ENCODE measurements at places on chromosomes 3 and 15.
A peak's percentile ranks its signal among the peaks of the same experiment; 100 is the strongest.

- no peak for DNase-seq
Observed at GRCh38 chr3:36215241-36215640, 165.1 kb upstream of the STAC start.

DNA sequence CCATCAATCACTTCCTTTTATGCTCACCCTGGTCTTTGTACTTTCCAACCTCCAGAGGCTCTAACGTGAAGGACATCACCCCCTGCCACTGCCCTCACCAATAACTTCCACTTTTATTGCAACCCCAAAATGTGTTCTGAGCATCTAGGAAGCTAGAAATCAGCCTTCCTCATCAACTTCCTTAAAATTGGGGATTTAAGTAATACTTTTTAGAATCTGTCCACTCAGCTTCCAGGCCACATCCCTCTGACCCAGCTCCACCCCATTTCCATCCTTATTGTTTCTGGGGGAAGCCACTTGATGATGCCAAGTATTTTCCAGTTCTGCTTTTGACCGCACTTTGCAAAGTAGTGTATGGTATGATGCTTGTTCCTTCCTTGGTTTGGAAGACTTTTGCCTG lies 73.5 kb upstream of the XCR1 start:
- DNase-seq, result peak; percentile 69

DNA sequence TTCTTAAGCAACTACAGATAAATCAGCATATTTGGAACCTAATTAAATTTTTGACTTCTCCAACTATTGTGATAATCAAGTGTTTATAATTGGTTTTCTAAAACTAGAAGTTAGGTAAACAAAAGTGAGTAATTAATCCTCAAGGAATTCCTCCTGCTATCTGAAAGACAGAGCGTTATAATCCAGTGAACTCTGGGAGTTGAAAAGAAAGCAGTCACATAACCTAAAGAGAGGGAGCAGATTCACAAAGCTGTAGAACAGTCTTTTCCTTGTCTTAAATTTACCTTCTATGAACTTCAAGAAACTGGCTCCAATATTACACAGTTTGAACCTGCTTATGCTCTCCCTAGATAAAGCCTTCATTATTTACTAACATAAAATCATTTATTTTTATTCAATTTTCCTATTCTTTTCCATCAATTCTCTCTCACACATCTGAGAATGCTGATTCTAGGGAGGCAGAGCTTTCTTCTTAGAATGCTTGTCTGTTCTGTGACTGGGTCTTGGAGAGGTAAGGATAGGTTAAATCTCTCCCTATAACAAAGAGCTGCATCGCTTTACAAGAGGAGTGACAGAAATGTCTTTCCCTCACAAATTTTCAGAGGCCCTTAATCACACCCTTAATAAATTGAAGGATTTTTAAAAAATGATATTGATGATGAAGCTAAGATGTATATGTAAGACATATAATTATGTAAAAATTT lies 132.8 kb downstream of the TUSC7 start:
- no peak for DNase-seq

- no peak for DNase-seq
Observed at GRCh38 chr15:100531823-100532327, 3.1 kb upstream of the CERS3 start.

DNA sequence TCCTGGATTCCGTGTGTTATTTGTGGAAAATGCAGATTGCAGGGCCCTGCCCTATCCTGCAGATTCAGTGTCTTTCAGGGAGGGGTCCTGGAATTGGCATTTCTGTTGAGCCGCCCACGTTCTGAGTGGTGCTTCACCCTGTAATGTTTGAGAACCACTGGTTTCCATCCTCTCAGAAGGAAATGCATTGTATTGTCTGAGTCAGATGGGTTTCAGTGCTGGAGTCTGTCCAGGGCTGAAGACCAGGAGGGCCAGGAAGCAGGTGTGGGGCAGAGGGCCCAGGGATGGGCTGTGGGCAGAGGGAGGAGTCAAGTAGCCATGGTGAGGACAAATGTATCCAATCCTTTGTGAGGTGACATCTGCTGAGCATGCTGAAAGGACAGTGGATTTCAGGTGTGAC lies 123.8 kb downstream of the SV2B start:
- DNase-seq, result no peak

DNA sequence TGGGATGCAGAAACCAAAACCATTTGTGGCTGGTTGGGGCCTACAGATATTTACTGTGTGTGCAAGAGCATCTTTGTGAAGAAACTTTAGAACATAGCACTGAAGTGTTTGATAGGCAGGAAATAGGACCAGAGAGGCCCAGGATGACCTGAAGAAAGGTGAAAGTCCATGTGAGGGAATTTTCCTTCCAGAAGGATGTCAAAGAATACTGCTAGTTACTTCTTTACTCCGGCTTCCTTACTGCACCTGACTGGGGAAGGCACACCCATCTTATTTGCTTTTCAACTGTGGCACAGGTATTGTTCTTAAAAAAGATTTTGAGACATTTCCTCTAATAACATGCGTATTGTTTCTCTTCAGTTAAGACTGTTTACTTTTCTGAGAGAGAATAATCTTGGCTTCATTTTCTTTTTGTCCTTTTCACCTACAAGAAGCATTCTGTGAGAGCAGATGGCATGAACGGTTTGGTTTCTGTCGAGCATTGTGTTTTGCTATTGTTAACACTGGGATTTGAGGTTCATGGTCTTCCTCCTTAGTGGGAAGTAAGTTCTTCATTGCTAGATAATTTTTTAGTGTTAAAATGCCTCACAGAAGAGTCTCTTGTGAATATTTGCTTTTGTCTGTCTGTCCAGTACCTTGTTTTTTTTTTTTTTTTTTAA lies 71.5 kb downstream of the SLCO3A1 start:
- DNase-seq, result no peak

DNA sequence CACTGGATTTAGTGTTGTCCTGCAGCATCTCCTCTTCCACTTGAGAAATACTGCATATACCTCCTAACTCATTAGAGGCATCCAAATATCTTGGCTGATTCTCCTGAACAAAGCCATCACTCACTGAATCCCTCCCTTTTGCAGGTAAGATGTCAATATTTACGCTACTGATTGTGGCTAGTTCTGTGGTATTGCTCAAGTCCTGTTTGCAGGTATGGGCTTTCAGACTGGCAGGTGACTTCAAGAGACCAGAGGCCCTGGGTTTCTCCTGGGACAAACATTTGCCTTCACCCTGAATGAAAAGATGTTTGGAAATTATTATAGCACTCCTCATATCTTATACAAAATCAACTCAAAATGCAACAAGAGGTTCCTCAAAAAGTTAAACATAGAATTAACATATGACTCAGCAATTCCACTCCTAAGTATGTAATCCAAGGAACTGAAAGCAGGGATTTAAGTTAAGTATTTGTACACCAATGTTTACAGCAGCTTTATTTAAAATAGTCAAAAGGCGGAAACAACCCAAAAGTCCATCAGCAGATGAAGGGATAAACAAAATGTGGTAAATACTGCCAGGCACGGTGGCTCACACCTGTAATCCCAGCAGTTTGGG lies 18.6 kb downstream of the NEK4 start:
- DNase-seq, result no peak

DNA sequence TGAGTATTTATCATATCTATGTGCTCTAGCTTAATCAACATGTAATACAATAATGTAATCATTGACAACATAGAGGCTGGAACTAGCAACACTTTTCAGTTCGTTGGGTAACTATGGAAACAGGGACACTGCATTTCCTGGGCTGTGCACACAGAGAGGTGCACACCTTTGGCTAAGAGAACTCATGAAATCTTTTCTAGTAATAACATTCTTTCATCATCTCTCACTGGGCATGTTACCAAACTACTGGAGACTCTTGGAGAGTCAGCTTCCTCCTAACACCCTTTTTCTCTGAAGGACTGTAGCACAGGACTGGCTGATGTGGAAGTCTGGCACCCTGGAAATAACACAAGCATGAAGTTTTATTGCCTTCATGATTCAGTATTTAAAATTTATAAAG lies 135.6 kb downstream of the KCNMB2 start:
- DNase-seq, result peak; percentile 8

DNA sequence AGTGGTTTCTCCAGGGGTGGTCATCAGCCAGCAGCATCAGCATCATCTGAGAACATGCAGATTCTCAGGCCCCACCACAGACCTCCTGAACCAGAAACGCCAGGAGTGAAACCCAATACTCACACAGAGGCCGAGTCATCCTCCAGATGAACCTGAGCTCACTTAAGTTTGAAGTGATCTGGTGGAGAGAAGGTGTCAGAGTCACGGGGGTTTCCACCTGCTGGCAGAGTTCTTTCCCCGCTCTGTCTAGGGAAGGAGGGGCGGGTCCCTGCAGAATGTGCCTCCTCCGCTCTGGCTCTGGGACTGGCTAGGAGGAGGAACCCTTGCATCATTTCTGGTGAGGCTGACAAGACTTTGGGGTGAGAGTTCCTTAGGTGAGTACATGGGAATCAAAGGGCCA lies 13.3 kb upstream of the KIF23 start:
- no peak for DNase-seq

DNA sequence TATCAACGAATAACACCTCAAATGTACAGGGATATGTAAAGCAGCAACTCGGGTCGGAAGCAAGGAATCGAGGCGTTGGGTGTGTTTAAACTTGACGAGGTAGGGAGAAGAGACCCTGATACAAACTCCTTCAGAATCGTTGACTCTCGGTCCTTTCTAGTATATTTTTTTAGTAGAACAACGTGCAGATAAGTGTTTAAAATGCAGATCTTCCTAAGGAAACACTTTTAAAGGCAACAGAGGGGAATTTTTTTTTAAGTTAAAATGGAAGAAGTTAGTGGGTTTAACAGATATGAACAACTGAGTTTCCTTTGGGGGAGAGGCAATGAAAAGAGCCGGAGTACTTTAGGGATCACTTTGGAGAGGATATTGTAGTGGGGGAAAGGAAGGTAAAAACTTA lies 1.1 kb upstream of the KPNA4 start:
- no peak for DNase-seq

GRCh38 chr3:164486150-164486549 lies 592.1 kb downstream of the SI start:
- DNase-seq, result no peak

DNA sequence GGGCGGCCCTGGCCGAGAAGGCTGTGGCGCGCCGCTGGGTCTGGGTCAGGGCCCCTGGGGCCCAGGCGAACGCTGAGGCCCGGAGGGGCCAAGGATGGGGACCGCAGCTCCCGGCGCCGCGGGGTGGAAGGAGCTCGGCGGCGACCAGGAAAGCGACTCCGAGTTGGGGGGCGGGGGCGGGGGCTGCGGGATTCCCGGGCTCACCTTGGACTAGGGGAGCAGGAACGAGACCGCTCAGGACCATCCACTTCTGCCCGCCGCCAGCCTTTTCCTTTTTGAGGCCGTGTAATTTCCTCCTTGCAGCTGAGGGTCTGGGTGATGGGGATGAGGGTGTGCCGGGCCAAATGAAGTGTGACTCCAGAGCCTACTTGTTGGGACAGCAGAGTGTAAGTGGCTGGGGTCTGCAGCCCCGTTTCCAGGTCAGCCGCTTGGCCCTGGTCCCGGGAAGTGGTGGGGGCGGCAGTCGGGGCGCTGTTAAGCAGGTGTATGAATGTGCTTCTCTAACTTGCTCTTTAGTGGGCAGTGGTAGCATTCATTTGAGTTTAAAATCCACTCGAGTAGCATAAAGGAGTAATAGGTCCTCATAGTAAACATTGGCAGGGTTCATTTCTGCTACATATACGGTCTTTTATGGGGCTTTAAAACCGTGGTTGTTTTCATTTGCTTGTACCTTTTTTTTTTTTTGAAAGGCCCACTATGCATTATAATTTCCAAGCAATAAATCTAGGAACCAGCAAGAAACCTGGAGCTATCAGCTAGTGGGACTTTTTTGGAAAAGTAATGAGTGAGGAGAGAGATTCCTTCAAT lies 717 bp downstream of the PXK start:
- peak; percentile 57 for DNase-seq

- no peak for DNase-seq
Observed at GRCh38 chr15:68592054-68592453, 13.3 kb downstream of the CORO2B start.

- no peak for DNase-seq
Observed at GRCh38 chr15:31010036-31010435, 18.6 kb upstream of the MTMR10 start.

GRCh38 chr3:52298149-52299098 lies 10.8 kb downstream of the GLYCTK start:
- DNase-seq, result no peak

GRCh38 chr3:122969585-122970469 lies 57.7 kb downstream of the SEMA5B start:
- DNase-seq, result peak; percentile 60

- DNase-seq, result no peak
Observed at GRCh38 chr15:28873585-28874190, 12.1 kb upstream of the APBA2 start.

DNA sequence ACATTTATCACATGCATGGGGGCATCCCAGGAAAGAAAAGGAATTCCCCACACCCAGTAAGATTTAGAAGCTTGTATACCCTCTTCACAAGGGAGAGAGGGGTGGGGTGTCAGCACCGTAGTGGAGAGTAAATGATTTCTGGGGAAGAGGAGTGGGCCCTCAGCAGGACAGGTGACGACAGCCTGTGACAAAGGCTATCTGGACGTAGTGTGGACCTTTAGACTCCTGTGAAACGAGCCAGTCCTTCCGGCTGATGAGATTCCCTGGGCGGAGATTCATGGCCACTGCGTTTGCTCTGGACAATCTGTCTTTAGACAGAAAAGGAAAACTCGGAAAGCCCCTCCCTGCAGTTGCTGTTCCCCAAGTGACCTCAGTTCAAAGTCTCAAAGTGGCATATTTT lies 1.7 kb upstream of the FAM3D start:
- no peak for DNase-seq

GRCh38 chr3:67030785-67031740 lies 33.0 kb downstream of the KBTBD8 start:
- DNase-seq, result no peak

- peak; percentile 77 for DNase-seq
Observed at GRCh38 chr15:76196269-76197231, 114.7 kb downstream of the ETFA start.

DNA sequence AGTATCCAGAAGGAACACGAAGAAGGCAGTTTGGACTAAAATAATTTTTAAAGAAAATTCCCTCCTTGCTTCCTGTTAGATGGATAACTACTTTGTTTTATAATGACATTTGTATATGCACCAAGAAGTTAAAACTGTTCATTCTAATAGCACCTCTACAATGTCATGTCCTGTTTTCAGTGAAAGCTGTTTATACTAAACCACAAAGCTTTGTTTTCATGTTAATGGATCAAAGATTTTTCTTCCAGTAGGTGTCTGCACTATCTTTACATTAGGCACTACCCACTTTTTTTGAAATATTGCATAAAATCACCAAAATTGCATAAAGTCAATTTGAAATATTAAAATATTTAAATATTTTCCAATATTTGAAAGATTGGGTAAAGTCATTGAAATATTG lies 10.1 kb downstream of the RARRES1 start:
- no peak for DNase-seq

- DNase-seq, result no peak
Observed at GRCh38 chr3:126676919-126677705, 22.2 kb upstream of the TXNRD3 start.

DNA sequence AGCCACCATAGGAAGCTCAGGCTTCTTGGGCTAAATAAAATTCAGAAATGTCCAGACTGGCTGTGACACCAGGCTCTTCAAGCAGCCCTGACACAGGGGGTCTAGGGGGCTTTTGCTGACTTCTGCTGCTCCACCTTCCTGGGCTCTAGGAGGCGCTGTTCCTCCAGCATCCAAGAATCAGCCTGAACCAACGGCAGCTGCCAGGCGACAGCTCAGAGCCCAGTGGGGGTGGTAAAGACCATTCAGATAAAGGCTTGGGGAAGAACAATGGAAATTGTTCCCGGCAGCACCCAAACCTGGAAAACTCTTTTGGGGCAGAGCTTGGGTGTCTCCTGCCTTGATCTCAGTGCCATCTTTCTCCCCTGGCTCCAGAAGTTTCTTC lies 21.6 kb upstream of the PSTPIP1 start:
- peak; percentile 74 for DNase-seq
